Stimulated activated CD4-positive, alpha-beta T cell treated with anti-CD3 and anti-CD28 coated beads, Interleukin-1b, Interleukin-23, amount 100 ng/mL, for 24 hours (primary cell): ENCODE measurements at places on chromosomes 13 and 19.

- no peak for DNase-seq
Observed at GRCh38 chr13:42495751-42496150, 78.2 kb upstream of the TNFSF11 start.

- DNase-seq: no peak
Observed at GRCh38 chr13:62583466-62583865, 1167.8 kb upstream of the PCDH20 start.

DNA sequence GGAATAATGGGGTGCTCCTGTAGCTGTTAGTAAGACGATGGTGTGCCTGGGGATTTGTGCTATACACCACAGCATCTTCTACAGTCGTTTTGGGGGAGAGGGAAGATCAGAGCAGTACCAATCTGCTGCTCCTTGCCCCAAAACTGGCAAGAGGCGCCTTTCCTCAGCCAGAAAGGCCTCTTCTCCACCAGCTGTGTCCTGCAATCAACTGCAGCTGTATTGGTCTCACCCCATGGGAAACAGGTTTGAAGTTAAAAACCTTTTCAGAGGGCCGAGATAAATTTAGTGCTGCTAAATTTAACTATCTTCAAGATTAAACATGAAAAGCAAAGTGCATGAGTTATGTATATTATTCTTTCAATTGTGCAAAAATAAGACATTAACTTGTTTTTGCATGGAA, 1.2 kb upstream of the RNASEH2B start:
- no peak for DNase-seq

DNA sequence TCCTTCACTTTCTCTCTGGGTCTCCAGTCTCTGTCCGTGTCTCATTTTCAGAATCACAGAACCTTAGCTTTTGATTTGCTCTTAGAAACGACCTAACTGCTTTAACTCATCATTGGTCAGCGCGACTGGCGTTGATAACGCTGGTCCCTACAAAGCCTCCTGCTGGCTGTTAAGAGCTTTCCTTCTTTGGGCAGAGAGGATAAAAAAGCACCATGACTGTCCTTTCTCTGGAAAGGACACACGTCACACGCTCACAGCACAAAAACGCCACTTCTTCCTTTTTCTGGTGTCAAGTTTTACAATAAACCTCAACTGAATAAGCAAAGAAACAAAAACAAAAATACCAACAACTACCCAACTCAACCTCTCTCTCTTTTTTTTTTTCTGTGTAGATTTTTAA, 1.7 kb upstream of the KLK12 start:
- no peak for DNase-seq

- no peak for DNase-seq
Observed at GRCh38 chr19:55152017-55152416, 3.0 kb upstream of the TNNT1 start.

- DNase-seq: peak; percentile 68
Observed at GRCh38 chr19:11587302-11587974, 9.8 kb upstream of the ZNF627 start.

DNA sequence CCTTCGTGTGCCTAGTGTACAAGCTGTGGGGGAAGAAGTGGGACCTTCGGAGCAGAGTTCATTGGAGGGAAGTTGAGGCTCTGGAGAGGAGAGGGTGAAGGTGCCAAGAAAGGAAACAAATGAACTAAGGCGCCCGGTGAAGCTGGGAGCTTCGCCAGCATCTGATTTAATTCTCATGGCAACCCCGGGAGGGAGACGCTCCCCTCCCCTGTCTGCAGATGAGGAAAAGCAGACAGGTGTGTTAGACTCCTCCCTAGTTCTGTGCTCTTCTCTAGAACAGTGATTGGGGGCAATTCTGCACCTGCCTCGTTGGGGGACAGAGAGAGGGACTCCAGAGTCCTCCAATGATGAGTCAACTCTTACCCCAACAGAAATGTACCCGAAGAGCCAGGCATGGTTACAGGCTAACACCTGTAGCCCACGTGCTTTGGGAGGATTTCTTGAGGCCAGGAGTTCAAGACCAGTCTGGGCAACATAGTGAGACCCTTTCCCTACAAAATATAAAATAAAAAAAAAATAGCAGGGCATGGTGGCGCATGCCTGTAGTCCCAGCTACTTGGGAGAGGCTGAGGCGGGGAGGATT, 4.2 kb downstream of the SSC5D start:
- DNase-seq: no peak

- DNase-seq: no peak
Observed at GRCh38 chr19:8423817-8424223, 10.7 kb downstream of the MARCHF2 start.

- DNase-seq: peak; percentile 40
Observed at GRCh38 chr19:51417107-51417809, at the start of gene SIGLEC10. Gene SIGLEC10 (minus strand): TSS chr19:51417642. CDS start chr19:51417581, 61 bp downstream.

- DNase-seq: no peak
Observed at GRCh38 chr19:16525751-16526481, 16.3 kb downstream of the CHERP start.

- no peak for DNase-seq
Observed at GRCh38 chr19:14088634-14089411, 1.7 kb downstream of the SAMD1 start.

GRCh38 chr19:45539459-45539858, 32.2 kb downstream of the VASP start:
- no peak for DNase-seq

DNA sequence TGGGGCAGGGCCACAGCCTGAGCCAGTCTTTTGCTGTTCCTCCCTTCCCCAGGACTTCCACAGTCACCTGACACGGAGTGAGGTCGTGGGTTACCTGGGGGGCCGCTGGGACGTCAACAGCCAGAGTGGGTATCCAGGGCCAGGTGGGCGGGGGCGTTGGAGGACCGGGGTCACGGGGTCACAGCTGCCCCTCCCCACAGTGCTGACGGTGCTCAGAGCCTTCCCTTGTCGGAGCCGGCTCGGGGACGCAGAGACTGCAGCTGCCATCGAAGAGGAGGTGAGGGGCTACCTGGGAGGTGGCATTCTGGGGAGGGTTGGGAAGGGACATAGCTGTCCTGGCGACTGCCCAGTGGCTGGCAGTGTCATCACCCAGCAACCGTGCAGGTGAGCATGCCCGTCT, 11.5 kb downstream of the MPND start:
- DNase-seq: no peak

DNA sequence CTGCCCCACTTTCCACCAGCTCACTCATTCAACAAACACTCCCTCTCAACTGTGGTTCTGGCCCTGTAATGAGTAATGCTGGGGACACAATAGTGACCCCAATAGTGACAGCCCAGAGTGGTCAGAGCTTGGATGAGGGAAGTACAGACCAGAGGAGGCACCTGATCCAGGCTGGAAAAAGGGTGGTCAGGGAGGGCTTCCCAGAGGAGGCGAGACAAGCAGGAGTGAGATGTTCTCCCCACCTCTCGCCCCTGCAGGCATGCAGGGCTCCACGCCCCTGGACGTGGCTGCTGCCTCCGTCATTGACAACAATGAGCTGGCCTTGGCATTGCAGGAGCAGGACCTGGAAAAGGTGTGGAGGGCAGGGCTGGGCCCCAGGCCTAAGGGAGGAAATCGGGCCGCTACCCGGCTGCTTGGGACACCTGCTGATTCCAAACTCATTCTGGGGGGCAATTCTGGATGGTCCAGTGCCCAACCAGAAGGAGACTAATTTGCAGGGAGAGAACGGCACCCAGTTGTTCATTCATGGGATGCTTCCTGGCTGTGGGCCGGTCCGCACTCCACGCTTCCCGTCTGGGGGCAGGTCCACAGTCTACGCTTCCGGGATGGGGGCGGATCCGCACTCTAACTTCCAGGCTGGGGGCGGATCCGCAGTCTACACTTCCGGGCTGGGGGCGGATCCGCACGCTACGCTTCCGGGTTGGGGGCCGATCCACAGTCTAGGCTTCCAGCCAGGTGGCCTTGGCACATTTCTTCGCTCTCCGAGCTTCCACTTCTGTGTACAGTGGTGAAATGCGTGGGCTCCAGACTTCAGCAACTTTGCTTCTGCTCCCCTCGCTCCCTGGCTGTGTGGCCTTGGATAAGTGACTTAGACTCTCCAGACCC, 63.4 kb downstream of the RYR1 start:
- DNase-seq: no peak

- DNase-seq: no peak
Observed at GRCh38 chr13:83878691-83879430, 3.4 kb downstream of the SLITRK1 start.

- peak; percentile 98 for DNase-seq
Observed at GRCh38 chr19:2061495-2062388, 10.7 kb upstream of the MKNK2 start.
